LoVo (cell line): ENCODE measurements at places on chromosomes 2 and 18.

DNA sequence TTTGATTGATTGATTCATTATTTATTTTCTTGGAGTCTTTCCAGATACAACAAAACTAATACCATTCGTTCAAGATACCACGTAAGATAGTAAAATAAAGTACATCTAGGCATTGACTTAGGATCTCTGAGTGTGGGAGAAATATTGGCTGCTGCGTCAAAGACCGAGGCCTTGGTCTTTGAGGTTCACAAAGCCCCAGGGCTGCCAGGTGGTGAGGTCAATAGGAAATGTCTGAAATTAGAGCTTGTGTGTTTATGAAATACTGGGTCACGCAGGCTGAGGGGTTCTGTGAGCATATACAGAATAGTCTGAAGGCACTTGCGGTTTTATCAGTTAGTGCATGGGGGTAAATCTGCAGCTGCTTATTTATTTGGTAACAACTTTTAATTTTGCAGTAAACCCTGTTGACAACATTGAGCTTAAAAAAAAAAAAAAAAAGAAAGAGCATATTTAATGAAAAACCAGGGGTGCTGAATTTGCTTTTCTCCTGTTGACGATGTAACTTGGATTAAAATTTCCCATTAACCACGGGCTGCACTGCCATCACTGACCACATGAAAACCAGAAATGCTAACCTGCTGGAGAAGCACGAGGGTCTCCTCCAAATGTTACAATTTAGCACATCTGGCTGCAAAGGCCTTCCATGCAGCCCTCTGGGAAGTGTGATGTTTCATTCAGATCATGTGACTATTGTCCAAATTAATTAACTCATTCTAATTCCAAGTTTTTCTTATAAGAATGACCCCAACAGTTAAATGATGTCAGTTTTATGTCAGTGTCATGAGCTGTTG lies 27.1 kb upstream of the SERPINB12 start:
- DNase-seq, result no peak

DNA sequence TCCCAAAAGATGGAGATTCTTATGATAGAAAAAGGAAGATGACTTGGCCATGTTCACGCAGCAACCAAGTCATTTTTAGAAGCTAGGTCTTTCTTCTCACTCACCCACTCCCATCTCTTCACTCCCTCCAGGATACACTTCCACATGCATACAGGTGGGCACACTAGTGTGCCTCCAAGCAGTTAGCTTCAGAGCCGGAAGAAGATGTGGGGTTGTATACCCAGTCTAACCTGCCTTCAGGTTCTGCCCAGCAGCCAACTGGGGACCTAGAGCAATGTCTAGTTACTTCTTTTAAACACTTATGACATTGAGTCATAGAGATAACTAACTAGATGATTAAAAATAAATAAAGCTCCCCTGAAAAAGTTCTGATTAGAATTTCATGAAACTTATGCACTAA lies 21.8 kb upstream of the TANK start:
- no peak for DNase-seq

GRCh38 chr2:134718817-134719814 lies at the start of gene TMEM163:
Gene TMEM163 (minus strand): TSS chr2:134719000.
- no peak for DNase-seq

- DNase-seq, result no peak
These were observed 45.3 kb upstream of the STAT1 start for GRCh38 chr2:191059308-191059707.

- DNase-seq, result no peak
These were observed 38.9 kb upstream of the ATIC start for GRCh38 chr2:215272918-215273317.
